Effector CD8-positive, alpha-beta T cell (primary cell): ENCODE measurements at places on chromosomes 3 and 15.

DNA sequence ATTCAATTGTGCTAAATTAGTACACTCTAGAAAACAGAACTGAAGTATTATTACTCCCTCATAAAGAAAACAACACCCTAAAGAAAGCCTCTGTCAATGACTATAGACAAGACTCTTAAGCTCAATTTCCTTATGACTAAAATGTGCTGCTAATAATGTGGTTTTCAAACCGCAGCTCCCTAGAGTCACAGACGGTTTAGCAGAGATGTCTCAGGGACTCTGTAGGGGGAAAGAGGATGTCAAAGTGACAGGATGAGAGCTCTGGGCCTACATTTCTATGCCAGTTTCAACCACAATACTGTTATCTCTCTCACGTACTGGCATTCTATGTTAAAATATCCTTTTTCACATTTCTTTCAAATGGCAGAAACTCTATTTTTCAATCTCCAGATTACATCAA is 37.6 kb upstream of the WDR49 start:
- DNase-seq, result no peak

DNA sequence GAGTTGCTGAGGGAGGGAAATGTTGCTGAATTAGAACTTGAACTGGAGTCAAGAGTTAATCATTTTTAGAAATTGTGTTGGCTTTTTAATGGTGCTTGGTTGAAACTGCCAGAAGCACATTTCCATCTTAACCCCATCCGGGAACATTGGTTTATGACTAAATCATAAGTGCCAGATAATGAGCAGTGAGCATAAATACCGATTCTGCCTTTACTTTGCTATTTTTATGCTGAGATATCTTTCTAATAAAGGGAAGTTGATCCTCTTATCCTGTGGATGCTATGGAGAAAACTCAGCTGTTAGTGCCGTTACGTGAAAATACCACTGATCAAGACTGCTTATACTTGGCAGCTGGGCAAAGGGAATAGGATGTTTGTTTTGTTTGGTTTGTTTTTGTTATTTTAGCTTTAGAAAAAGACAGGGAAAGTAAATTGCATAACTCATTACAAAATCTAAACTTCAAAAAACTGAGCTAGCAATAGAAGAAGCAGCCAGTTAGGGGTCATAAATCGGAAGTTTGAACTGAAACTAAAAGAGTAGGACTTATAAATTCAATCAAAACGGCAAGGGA is 813.1 kb downstream of the NAALADL2 start:
- no peak for DNase-seq

DNA sequence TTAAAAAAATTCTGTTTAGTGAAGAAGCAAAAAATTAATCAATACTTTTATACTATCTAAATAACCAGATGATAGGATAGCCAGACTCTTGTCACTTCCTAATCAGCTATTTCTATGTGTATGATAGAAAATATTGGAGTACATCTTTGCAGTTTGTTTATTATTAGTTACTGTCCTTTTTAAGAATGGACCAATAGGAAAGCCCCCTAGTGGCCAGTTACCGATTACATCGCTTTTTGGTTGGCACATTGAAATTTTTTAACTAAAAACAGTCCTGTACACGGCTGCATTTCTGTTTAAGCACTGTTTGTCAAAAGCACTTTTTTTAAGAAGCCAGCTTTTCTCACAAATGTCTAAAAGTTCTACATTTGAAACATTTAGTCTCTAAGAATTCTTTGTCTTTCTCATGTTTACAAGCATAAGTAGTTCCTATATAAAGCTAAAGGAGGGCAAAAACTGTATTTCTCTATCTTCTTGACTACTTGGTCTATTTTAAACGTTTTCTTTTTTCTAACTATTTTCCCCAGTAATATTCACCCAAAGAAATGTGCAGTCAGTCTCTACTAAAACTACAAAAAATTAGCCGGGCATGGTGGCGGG is 253.2 kb upstream of the LRTM1 start:
- DNase-seq, result no peak

DNA sequence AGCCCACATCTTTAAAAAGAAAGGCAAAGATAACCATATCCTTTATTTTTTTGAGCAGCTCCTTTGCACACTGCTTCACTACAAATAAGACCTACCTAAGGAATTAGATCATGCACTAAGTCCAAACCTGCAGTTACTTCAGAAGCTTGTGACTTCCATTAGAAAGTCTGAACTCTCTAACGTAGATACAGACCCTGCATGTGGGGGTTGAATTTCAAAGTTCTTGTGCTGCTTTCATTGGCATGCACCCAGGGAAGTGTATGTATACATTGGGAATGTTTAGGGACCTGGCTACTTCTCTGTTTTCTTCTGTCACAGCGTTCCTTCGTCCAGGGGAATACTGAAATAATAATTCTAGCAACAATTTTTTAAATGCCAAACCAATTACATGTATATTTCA is 185.2 kb upstream of the IL12A start:
- no peak for DNase-seq

DNA sequence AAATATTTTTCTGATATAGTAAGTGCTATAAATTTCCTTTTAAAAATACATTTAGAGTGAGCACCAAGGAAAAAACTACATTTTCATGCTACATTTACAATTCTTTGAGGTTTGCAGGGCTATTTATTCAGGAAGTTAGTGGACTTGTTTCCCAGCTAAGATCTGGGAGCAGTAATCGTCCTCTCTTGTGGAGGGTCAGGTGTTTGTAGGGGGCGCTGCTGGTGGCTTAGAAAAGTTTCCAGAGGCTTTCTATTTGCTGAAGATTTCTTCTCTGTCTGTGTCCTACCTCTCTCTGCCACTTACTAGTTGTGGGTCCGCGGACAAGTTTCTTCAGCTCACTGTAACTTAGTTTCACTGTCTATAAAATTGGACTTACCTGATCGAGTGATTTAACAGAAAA is 163.9 kb downstream of the PEX5L start:
- no peak for DNase-seq

DNA sequence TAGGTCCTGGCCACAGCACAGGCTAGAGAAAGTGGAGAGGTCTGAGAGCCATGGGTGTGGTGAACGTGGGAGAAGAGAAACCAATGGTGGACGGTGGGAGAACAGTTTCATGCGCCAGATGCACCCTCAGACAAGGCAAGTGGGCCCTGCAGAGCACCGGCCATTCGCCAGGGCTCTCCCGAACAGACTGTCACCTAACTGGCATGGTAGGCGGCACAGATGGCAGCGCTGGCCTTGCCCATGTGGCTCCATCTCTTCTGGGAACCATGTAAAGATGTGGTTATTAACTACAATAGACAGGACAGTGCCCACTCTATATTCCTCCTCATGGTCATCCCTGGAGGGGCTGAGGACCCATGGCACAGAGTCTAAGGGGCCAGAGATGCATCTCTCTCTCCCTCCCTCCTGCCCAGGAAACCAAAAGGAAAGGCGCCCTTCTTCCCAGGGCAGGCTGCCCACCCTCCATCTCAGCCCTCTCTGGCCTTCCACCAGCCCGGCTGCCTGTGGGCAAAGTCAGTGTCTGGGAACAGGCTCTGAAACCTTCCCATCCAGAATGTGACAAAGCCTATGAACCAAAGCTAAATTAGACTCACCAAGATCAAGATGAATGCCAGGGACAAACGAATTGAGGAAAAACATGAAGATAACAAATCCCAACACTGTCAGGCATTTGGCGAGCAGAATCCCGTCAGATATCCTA is 147.8 kb downstream of the OCA2 start:
- DNase-seq, result no peak

- DNase-seq, result no peak
Measured at GRCh38 chr15:101193806-101194545, 57.9 kb downstream of the CHSY1 start.

DNA sequence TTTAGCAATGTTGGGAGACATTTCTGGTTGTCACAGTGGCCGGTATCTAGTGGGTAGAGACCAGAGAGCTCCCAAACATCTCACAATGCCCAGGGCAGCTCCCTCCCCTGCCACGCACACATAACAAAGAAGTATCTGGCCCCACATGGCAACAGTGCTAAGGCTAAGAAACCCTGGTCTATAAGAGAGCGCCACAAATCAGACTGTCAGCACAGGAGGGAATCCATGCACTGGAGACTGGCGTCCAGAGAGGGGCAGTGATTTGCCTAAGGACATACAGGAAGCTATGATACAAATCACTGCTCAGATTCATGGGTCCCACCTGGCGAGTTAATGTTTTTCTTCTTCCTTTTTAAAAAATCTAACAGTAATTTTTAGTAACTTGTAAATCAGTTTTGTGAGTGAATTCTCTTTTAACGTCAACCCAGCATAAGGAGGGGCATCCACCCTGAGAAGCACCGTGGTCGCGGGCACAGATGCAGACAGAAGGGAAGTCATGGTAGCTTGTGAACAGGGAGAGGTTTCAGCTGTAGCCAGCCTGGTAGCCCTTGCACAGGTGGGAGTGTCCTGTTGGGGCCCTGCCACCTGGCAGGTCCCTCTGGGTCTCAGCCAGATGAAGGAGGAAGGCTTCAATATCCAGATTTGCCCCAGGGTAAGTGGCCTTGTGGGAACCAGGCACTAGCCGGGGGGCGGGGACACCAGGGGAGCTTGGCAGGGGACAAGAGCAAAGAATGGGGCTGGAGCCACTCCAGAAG is 8.7 kb downstream of the ISG20 start:
- DNase-seq, result no peak

GRCh38 chr3:69005071-69005790 is 8.3 kb downstream of the EOGT start:
- no peak for DNase-seq

DNA sequence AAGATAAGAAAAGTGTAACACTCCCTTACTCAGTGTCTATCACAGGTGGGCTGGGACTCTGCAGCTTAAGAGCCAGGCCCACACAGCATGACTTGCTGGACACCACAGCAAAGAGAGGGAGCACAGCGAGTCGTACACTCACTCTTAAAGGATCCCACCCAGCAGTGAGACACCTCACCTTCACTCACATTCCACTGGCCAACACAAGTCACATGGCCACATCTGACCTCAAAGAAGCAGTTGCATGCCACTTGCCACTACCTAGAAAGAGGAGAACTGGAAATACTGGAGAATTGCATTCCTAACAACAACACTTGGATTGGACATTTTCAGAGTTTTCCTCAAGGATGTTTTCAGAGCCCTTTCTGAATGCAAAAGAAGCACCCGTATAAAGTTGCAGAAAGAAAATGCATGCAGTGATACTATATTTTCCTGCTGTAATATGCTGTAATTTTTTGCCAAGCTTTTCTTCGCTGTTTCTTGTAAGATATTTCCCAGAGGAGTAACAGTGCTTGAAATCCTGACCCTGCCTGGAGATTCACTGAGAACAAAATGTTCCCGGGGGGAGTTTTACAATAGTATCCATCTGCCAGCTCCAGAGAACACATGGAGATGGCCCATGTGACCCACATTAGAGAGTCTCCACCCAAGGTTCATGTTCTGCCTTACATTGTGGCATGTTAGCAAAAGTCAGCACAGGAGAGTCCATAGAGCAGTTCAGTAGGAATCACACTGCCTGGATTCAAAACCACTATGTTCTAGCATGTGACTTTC is 42.2 kb downstream of the TRIM42 start:
- no peak for DNase-seq

GRCh38 chr3:134931045-134931785 is 136.2 kb downstream of the EPHB1 start:
- no peak for DNase-seq

GRCh38 chr15:65556622-65557021 is 26.4 kb downstream of the HACD3 start:
- no peak for DNase-seq

DNA sequence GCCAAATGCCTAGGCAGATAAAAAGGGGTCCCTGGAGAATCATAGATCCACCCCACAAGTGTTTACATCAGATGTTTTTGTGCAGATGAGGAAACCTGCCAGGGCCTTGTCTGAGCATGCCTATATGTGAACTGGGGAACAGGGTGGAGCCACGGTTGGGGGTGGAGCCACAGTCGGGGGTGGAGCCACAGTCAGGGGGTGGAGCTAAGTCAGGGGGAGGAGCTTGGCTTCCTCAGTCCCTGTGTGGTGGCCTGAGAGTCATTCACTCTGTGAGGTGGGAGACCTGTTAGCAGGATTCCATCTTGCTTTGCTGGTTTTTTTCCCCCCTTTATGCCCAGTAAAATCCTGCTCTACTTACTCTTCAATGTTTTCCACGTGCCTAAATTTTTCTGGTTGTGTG is 57.8 kb upstream of the TGFBR2 start:
- DNase-seq, result no peak

DNA sequence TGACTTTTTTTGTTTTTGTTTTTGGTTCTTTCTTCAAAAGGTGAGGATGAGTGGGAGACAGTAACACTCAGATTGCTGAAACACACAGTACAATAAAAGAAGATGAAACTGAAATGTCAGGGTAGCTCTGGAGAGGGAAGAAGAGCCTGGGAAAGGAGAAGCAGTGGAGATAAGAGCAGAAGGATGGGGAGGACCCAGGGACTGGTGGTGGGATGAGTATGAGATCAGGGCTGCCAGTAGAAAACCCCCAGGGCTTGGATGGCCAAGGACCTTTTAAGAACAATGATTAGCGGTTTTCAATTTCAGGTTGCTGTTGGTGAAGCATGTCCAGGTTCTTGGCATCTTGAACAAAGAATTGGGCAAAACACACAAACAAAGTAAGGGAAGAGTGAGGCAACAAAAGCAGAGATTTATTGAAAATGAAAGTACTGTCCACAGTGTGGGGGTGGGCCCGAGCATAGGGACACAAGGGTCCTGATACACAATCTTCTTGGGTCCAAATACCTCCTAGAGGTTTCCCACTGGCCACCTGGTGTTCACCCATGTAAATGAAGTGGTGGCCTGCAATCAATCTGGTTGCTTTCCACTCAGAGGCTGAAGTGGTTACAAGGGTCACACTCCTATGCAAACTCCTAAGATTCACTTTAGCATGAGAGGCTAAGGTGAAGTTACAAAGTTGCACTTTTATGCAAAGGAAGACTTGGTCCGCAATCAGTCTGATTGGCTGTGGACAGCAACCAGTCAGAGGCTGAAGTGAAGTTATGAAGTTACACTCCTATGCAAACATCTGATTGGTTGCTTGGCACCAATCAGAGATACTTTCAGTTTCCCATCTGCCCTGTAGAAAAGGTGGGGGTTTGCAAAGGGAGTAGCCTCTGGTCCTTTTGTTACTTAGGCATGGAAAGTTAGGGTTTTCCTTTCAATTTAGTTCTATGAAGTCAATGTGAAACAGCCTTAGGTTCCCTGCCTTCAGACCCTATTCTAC is 26.1 kb upstream of the MFSD1 start:
- no peak for DNase-seq

DNA sequence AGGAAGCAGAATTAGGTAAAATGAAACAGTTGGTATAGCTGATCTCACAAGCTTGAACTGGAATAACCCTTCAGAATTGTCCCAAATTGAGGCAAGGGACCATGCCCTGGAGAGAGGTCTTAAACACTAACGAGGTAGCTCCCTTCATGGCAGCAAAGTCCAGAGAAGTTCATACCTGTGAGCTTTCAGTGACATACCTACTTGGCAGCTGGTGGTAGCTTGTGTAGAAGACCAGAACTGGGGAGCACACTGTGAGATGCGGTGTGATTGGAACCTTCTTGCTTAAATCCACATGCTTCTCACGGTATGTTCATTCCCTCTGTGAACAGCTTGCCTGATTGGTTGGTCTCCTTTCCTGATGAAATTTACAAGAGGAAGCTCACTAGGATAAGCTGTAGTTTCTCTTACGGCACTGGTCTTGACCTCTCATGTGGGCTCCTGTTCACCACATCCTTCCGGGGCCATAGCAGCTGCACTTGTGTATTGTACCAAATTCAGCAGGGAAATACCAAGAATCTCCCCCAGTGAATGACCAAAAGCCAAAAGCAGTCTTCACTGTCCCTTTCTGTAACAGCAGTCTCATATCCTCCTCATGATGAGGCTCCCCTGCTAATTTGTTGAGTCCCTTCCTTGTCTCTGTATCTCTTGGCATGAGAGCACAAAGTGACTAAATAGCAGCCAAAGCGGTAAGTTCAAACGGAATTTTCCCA is 483.7 kb upstream of the FRG2C start:
- no peak for DNase-seq

GRCh38 chr3:122676759-122677158 is 3.9 kb upstream of the PARP14 start:
- DNase-seq, result no peak
